ENCODE measurements at places on chromosomes 7 and 10.

DNA sequence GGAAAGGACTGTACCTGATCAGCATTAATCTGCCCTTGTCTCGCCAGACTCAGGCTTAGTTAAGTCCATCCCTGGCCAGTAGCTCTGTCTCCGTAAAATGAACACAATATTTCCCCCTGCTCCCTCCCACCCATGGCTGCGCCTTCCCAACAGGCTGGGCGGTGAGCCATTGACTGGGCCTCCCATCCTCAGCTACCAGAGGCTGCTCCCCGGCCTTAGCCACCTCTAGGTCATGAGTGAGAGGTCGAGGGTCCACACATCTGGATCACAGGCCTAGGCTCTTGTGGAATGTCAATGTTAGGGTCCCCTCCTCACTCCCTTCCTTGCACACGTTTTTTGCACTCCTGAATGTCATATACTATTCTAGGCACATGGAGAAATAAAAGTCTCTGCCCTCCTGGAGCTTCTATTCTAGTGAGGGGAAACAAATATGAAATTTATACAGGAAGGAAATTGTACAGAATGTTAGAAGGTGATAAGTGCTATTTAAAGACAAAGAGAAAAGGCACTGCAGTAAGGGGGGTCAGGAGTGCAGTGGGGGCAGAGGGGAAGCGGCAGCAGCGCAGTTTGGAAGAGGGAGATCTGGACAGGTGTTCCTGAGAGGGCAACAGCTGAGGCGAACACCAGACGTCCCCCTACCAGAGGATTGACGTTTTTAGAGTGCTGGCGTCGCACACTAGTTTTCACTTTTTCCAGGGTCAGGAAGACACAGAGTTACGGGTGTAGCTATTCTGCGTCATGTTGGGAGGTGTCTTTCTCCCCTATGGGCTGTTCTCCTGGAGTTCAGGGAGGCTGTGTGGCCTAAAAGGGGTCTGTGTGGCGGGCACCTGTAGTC, 17.2 kb upstream of the EIF5AL1 start:
- no peak for DNase-seq

DNA sequence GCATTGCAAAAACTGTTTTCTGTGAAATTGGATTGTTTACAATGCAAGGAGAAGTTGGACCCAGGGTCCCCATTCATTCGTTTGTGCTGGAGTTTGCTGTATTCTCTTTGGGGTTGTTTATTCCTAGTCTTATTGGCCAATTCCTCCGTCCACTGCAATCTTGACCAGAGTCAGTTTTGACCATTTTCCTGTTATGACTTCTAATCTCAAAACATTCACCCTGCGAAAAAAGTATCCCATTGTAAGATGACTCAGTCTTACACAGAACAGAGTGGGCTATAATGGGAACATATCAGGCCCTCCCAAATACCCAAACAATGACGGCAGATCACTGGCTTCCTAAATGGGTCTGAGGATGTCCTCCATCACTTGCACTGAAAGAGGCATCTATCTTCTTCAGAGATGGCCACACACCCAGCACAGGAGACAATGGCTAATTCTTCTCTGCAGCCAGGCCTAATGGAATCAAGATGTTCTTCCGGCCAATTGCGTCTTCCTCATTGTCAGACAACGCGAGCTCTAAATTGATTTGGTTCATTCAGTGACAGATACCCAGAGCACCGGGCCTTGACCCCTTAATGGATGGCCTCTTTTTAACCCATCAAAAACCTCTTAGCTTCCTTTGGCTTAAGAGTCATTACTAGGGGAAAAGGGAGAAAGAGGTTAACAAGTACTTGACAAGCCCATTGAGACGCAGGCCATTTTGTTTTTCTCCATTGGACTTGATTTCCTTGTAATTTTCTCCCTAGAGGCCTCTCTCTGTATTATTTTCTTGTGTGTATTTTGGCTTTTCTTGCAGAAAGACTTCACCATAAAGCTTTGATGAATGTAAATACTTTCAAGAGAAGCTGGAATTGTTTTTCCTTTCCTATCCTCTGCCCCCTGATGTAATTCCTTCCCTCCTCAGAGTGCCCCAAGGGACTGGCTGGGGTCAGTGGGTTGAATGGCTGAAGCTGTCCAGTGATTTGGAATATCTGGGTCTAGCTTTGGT, 129.6 kb downstream of the PRPF18 start:
- DNase-seq: peak; percentile 88

DNA sequence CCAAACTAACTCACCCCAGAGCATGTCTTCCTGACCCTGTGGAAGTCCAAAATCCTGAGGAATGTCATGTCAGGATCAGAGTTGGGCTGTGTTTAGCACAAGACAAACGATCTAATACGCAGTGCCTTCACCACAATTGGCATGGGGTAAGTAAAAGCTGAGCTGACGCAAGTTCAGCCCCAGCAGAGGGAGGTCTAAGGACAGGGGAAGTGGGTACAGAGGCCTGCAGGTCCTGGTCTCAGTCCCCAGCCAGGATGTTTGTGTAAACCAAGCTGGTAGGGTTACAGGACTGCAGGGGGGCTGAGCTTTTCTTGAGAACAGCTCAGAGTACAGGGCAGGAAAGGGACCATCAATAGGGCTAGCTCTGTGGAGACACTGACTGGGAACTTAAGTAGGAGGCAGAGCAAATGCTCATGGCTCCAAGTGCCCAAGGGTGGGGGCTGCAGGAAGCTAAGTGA, 5.3 kb upstream of the KCNIP2 start:
- no peak for DNase-seq

GRCh38 chr7:52088008-52088901, 771.6 kb upstream of the COBL start:
- no peak for DNase-seq

DNA sequence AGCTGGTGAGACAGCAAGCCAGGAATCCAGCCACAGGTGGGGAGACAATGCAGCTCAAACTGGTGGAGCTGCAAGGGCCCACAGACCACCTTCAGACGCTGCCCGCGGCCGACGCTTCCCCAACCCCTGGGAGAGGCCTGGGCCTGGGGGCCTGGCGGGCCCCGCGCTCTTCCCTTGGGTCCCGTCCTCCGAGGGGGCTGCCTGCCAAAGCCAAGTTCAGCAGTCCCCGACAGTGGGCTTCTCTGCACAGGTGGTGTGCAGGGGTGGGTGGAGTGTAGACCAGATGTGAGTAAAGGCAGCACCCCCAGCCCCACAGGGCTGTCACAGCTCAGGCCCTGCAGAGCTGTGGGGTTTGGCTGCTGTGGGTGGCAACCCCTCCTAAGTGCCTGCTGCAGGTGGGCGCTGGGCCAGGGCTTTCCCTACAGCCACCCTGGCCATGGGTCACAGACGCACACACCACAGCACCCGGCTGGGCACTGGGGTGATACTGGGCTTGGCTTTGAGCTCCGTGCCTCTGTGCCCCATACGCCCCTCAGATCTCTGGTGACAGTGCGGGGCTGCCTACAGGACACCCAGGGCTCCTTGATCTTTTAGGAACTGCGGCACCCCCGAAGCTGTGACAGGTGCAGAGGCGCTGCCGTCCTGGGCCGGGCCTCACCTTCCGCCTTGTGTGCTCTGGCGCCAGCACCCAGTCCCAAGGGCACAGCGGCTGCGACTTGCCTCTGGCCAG, 20.5 kb downstream of the BNIP3 start:
- DNase-seq: no peak

GRCh38 chr7:44693641-44694313, 54.9 kb upstream of the ZMIZ2 start:
- DNase-seq: peak; percentile 67

- DNase-seq: no peak
These were observed 70.1 kb downstream of the NPTX2 start for GRCh38 chr7:98687111-98687751.

GRCh38 chr10:85979598-85979997, 387.0 kb downstream of the GRID1 start:
- no peak for DNase-seq

GRCh38 chr10:80497187-80498077, 40.3 kb upstream of the SH2D4B start:
- DNase-seq: peak; percentile 62

DNA sequence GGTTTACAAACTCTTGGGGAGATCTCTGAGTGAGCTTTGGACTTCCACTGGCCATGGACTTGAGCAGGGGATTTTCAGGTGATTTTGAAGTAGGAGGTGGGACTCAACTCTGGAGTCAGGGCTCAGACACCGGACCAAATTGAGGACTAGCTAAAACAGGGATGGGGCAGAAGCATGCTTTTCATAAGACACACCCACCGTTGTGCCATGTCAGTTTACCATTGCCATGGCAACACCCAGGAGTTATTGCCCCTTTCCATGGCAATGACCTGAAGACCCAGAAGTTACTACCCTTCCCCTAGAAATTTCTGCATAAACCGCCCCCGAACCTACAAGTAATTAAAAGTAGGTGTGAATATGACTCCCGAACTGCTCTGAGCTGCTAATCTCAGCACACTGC, 320.7 kb downstream of the GRID1 start:
- no peak for DNase-seq

- DNase-seq: no peak
These were observed 23.3 kb downstream of the LRRC27 start for GRCh38 chr10:132355297-132355696.

DNA sequence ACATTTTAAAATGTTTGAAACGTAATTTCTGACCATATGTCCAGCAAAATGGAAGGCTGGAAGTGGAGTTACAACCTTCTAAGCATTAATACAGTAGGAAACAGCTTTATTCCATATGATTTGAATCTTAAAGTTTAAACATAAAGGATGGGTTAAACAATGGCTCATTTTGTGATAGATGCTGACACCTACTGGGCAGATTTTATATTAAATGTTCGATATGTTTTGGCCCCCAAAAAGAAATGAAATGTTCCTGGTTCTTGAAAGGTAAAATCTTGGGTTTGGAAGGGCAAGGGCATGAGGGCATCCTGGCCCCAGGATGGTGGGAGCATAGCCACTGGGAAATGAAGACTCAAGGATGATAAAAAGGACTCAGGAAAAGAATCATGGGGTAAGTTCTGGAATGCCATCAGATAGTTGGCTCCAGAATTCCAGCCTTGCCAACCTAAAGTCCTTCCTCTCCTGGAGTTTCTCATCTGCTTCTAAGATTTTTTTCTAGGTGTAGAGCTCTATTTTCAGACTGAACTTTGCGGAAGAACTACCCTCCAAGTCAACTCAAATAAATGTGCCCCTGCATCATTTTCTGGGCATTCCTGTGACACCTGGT, 34.6 kb upstream of the SLC35G1 start:
- peak; percentile 7 for DNase-seq

DNA sequence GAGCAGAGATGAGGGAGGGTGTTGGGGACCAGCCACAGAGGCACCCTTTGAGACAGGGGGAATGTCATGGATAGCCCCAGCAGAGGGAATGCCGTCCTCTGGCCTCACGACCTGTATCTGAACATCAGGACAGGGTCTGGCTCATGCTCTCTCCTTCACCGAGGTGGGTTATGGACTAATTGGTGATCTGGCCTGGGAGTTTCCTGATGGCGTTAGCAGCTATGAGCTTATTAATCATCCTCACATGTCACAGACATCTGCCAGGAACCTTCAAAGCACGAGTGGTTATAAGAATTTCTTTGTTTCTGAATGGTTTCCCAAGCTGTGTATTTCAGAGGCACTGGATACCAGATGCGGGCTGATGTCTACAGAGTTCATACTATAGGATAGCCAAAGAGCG, 6.9 kb downstream of the CPA4 start:
- DNase-seq: peak; percentile 28

GRCh38 chr7:66539902-66540375, 88.7 kb upstream of the KCTD7 start:
- DNase-seq: no peak

- no peak for DNase-seq
These were observed 5.9 kb downstream of the CPA2 start for GRCh38 chr7:130272381-130273080.

DNA sequence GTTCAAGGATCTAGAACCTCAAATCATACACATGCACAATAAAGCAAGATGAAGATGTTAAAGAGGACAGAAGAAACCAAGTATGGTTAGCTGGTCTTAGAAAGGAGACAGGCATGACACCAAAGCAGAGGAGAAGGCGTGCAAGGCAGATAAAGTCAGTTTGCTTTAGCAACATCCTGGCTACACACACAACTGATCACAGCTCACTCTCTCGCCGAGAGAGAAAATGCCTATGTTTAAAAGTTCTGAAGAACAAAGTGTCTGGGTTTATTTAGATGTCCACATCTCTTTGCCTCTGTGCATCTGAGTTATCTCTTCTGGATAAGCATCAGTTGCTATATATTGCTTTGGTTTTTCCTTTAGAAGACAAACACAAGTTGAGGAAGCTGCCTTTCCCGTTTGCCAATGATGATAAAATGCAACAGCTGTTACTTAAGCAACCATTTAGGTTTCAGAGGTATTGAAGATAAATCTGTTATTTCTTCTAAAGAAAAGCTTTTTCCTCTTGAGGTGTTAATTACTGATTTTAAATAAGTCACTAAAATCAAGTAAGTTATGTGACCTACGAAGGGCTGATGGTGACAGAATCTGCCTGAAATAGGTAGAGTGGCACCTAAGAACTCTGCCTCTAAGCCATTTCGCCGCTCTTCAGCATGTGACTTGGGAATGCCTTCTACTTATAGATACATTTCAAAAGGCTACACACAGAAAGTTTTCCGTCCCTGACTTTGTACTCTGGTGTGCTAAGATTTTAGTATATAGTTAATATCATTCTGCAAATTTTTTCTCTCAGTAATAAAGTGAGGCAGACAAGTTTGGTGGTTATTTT, 146.2 kb upstream of the ASAH2 start:
- no peak for DNase-seq

DNA sequence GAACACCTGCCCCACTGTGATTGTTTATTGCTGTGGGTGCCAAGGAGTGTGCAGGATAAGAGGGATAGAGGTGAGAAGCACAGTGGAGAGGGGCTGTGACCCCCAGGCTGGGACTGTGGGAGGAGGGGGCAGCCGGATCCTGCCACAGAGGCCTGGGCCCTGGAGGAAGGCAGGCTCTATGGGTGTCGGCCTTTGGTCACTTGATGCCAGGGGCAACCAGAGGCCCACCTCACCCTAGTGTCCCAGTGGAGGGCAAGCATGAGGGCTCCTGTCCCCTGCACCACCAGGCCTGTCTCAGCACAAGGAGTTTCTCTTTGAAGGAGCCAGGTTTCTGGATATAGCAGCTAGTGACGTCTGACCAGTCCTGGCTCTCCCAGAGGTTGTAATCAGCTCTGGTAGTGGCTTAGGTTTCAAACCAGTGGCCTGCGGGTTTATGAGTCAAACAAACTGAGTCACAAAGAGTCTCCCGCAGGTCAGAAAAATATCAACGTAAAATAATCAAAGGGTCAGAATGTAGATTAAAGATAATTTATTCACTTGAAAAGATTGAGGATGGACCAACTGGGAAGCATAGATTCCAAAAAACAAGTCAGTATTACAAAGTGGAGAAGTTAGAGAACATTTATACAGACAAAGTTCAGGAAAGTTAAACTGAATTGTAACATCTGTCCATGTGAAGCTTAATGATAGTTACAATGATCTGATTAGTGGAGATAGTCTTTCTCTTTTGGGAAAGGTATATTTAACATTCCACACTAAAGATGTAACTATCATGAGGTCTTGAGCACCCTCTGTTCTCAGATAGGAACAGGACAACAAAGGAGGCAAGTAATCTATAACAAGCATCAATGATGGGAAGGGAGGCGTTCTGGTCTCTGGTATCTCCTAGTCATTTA, 37.2 kb upstream of the ZNF488 start:
- DNase-seq: peak; percentile 12

GRCh38 chr7:139131-139530, 53.2 kb upstream of the FAM20C start:
- DNase-seq: no peak

- DNase-seq: peak; percentile 97
These were observed 170.2 kb upstream of the KLF14 start for GRCh38 chr7:130904031-130904757.

GRCh38 chr10:46026106-46026505, 4.3 kb downstream of the NCOA4 start:
- no peak for DNase-seq
